Activated CD4-positive, alpha-beta memory T cell treated with anti-CD3 and anti-CD28 coated beads for 36 hours (primary cell): ENCODE measurements at places on chromosomes 13 and 19.

DNA sequence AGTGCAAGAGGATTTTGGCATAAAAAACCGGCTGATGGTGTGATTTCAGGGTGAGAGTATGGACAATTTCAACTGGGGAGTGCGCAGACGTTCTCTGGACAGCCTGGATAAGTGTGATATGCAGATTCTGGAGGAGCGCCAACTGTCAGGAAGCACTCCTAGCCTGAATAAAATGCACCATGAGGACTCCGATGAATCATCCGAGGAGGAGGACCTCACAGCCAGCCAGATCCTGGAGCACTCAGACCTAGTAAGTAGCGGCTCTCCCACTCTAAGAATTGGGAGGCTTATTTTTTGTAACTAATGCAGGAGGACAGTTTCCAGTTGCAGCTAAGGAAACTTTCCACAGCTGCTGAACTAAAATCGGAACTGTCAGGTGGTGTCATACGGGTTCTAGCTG, 53.6 kb downstream of the ZAR1L start:
- DNase-seq = no peak

GRCh38 chr13:112759053-112759452, 69.2 kb downstream of the ATP11A start:
- DNase-seq = no peak

- DNase-seq = peak; percentile 29
Measured at GRCh38 chr19:14476673-14477401, 1.7 kb upstream of the PTGER1 start.

GRCh38 chr13:75968103-75968838, 332.1 kb downstream of the LMO7 start:
- DNase-seq = no peak

DNA sequence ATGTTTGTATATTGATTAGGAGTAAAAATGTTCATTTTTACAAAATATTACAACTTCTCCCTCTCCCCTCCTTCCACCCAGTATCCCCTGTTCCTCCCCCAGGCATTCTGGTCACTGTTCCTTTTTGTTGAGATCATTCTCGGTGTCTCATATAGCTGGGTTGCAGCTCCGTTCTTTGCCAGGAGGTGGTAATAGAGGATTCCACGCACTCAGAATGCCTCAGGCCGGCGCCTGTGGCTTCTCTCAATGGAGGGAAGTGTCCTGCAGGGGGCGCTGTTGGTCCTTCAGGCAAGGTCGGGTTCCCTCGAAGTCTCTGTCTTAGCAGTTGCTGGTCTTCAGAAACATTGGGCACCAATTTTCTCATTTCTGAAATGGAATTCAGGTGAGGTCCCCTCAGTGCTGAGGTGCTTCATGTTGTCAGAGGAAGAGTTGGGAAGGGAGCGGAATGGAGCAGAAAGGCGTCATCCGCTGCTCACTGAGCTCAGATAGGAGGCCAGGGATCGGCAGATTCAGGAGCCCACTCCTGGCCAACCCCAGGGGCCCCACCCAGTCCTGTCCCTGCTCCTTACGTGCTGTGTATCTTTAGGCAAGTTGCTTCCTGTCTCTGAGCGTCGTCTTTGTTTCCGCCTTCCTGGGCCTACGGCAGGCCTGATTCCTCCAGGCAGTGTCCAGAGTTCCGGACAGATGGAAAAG, 10.3 kb upstream of the GARIN5A start:
- DNase-seq = peak; percentile 80

DNA sequence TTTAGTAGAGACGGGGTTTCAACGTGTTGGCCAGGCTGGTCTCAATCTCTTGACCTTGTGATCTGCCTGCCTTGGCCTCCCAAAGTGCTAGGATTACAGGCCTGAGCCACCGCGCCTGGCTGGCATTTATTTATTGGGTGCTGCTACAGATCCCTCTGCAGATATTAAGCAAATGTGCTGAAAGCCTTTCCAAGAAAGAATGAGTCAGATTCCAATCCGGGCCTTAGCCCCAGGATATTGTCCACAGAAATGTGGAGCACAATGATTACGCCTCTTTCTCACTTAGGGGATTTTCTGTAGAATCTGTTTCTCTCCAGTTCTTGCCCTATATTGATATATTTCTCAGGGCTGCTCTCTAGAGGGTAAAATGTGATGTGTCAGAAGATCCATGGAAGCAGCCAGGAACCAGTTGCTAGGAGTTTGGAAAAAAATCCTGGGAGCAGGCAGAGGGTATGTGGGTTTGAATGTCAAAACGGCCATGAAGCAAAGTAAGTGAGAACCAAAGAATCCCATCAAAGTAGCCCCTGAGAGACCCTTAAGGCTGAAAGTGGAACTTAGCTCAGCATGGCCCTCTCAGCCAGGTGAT, 24.8 kb upstream of the IGFL4 start:
- no peak for DNase-seq

GRCh38 chr13:101115762-101116171, 300.5 kb downstream of the NALCN start:
- DNase-seq = no peak

GRCh38 chr13:66805657-66806056, 424.5 kb downstream of the PCDH9 start:
- no peak for DNase-seq

GRCh38 chr19:42427313-42427712, at the start of gene LIPE:
TSS of gene LIPE (minus strand) at chr19:42427388. CDS start at chr19:42427149, 239 bp downstream.
- DNase-seq = no peak

GRCh38 chr13:28641600-28641926, 17.4 kb upstream of the POMP start:
- no peak for DNase-seq

- DNase-seq = no peak
Measured at GRCh38 chr13:40309881-40310280, 356.6 kb downstream of the FOXO1 start.

DNA sequence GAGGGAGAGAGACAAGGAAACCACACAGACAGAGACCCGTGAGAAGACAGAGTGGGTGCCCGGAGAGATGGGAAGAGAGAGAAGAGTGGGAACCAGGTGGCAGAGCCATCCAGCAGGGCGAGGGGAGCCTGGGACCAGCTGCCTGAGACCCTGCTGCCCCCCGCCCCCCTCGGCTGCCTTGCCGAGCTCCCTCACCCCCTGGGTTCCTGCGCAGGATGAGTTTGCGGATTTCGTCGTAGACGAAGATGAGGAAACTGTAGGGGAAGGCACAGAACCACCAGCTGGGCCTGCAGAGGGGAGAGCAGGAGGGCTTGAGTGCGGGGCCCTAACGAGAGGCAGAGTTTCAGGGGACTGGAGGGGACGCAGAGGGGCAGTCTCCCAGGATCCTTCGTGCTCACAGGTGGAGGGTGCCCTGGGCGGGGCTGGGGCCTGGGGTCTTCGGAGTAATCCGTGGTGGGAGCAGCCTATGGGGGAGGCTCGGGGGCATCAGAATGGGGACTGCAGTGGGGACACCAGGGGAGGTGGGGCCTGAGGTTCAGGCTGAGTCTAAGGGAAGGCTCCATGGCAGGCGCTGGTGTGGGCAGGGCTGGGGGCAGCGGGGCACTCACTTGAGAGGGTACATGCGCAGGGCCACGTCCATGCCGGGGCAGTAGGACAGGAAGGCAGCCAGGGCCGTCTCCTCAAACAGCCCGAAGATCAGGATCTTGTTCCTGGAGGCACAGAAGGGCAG, 8.1 kb upstream of the RABAC1 start:
- no peak for DNase-seq
